ENCODE measurements at places on chromosomes 6 and 20. TPM values are rescaled to one million over a fixed set of nuclear protein-coding genes. Genes with fewer than 3 reads are reported as not detected.

DNA sequence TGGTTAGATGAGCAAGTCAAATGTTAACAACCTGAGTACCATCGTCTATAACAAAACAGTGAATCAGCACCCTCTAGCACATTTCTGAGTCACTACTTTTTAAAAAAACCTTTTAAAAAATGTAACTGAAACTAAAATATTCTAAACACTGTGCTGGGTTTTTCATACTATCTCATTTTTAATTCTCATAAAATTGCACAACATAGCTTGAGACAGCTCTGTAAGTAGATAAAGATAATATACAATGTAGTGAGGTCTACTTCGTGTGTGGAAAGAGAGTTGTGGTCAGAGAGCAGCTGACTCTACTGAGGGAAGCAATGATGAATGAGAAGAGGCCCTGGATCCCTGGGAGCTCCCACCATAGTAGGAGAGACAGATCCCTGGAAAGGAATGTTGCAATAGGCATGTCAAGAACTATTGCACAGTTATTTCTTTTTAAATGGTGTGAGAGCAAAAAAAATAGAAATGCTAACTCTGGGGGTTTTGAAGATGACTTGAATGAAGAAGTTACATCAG lies 13.6 kb upstream of the CALHM6 start:
- DNase-seq: peak; percentile 16

- peak; percentile 94 for DNase-seq
Measured at GRCh38 chr6:3742426-3743344, 8.8 kb downstream of the PXDC1 start.

- no peak for DNase-seq
Measured at GRCh38 chr6:107716688-107717089, 107.4 kb downstream of the SCML4 start.

- DNase-seq: no peak
Measured at GRCh38 chr6:85408039-85408438, 41.8 kb upstream of the NT5E start.

The OPRM1 gene
- not detected for polyA plus RNA-seq

The TNFAIP3 gene
- 13.6 TPM for polyA plus RNA-seq

The KCNK17 gene
- 0.15 TPM for polyA plus RNA-seq

The EDN1 gene
- polyA plus RNA-seq: 6.1 TPM
